Esophagus muscularis mucosa (tissue), 4 donors: ENCODE measurements at places on chromosomes 4 and X.

DNA sequence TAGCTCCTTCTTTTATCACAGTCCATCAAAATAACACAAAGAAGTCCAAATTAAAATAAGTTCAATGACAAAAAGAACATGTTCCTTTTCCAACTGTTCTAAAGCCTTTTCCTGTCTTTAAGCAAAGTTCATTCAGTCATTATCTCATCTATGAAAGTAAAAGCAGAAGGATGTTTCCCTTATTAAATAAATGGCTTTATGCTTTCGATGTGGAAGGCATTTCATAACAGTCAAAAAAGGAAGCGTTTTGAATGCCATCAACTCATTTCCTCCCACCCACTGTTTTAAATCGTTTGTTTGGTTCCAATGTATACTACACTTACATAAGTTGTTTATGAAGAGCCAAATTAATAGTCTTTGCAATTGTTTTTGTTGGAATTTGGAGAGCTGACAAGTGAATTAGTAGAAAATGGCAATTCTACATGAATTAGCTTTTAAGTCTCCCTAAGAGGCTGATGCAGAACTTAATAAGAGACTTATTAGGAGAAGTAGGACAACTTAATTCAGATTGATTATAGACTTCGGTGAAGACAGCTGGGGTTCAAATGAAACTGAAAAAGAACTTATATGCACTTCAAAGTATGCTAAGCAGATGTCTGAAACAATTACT is 392.6 kb upstream of the FTHL17 start:
- DNase-seq, result no peak

- DNase-seq, result no peak
Observed at GRCh38 chr4:153426207-153426885, 39.8 kb upstream of the TMEM131L start.

DNA sequence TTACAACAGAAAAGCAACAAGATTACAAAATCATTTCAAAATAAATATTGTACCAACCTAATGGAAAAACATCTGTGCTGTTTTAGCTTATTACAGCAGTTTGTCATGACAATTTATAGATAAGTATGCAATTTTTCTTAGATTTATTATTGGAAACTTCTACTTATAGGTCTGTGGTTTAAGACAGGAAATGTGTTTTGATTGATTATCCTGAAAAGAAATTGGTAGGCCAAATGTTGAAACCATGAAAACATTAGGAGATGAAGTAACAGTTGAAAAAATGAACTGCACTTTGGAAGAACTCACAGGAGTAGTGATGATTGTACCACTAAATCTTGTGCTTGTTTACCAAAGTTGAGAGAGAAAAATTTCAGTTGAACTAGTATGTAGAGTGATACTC is 162.2 kb upstream of the GIMD1 start:
- no peak for DNase-seq

DNA sequence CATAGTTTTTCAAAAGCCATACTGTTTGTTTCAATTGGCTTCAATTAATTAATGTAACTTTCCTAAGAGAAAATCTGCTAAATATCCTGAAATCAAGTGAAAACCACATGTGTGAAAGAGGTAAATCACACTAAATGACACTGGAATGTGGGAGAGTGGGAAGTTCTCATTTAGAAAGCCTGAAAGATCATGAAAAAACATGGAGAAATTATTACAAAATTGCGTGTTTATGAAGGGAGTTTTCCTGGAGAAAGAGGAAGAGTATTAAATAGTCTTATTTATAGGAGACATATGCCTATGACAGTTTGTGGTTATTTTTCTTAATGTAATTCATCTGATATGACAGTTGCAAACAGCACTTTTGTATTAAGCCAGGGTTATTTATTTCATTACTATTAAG is 183.7 kb downstream of the DKK2 start:
- no peak for DNase-seq

- DNase-seq, result no peak
Observed at GRCh38 chrX:54808109-54808604, 612 bp downstream of the MAGED2 start.

DNA sequence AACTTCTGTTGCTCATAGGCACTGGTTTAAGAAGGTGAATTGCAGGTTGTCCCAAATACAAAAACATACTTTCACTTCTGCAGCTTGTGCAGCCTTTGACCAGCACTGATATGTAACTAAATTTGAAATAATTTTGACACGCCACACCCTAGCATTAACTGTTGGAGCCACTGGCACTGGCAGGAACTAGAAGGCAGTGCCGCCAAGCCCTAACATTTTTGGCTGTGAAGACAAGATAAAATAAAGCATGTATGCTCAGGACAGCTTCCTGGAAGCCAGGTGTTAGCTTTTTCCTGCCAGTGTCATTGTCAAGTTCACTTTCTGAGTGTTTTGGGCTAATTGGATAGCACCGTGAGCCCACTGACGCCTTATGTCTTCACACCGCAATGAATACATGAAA is 65.3 kb upstream of the FBXW7 start:
- no peak for DNase-seq

DNA sequence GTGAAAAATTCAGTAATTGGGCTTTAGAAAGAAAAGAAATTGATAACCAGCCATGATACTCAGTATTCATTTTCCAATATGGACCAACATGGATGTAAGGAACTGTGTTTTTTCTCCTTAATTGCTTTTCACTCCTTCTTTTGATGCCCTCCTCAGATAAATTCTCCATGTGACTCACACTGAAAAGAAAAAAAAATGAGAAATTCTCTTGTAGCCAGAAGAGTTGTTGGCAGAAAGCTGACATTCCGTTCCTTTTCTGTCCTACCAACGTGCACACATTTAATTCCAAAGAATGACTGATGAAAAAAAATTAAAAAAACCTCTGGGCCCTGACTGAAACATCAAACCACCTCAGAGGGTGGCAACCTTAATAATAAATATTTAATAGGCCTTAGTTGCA is 153.1 kb downstream of the AMELX start:
- no peak for DNase-seq

- no peak for DNase-seq
Observed at GRCh38 chr4:19857380-19857779, 394.3 kb upstream of the SLIT2 start.
